NCI-H2029 (cell line): ENCODE measurements at places on chromosomes 1 and 21.

- no peak for DNase-seq
These were observed 1.7 kb downstream of the PCNX2 start for GRCh38 chr1:233293556-233294446.

- DNase-seq: no peak
These were observed 19.8 kb upstream of the LSS start for GRCh38 chr21:46248422-46248782.

- no peak for DNase-seq
These were observed 17.6 kb downstream of the HTR6 start for GRCh38 chr1:19682257-19682656.

GRCh38 chr1:88680471-88680870 is 3.6 kb upstream of the PKN2 start:
- no peak for DNase-seq

GRCh38 chr1:209741193-209741592 is 14.7 kb upstream of the TRAF3IP3 start:
- DNase-seq: no peak

GRCh38 chr1:118785246-118785645 is 202.9 kb downstream of the TBX15 start:
- peak; percentile 2 for DNase-seq

DNA sequence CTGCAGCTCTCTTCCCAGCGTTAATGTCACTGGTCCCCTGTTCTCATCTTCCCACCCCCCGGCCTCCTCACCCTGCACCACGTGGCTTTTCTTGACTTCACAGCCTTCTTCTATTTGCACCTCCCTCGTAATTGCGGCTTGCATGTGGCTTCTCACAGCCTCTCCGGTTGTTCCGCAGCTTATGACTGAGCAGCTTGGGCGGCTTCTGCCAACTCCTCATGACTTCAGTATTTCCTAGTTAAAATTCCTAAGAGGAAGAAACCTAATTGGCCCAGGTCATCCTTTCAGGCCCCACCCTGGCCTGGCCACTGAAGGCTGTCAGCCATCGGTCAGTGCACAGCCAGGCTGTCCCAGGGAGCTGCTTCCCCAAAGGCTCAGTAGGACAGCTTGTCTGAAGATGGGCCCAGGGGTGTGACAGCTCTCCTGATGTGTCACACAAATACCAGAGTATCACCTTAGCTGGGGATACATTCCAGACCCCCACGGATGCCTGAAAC is 8.6 kb upstream of the RERE start:
- DNase-seq: no peak

- no peak for DNase-seq
These were observed 262.6 kb downstream of the SIPA1L2 start for GRCh38 chr1:232367293-232367692.

- no peak for DNase-seq
These were observed 3.7 kb upstream of the PLOD1 start for GRCh38 chr1:11930571-11931445.

DNA sequence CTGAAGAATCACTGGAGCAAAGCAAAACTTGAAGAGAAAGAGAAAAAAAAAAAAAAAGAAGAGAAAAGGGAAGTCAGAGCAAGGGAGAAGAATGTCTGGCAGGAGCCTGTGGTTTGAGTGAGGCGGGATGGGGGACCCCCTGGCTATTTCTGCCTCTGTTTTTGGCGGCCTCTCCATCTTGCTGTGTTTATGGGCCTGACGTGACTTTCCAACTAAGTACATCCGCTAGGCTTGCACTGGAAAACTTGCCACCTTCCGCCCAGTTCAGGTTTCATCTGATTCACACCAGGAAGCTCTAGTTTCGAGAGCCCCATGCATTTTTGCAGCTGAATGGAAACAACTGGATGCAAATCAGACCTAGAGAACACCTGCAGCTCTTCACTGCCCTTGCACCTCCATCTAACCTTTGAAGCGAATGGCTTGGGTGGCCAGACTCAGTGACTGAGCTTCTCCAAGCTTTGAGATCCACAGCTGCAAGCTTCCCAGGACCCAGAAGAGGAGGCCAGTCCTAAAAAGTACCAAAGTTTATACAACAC is 28.0 kb downstream of the TBX15 start:
- DNase-seq: no peak

DNA sequence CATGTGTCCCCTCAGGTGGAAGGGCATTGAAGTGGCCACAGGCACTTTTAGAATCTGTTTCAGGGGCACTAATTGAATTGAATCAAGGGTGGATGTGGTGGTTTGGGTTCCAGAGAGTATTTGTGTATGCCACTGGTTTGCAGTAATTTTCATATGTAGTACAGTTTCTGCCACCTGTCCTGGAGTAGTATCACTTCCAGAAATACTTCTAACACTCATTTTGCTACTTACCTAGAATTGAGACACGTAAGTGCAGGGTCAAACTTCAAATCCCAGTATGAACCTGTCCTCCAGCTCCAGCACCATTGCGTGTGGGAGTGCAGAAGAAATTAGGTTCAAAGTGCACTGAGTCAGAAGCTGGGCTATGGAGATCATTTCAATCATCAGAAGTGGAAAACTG is 26.8 kb downstream of the RSPH1 start:
- no peak for DNase-seq

DNA sequence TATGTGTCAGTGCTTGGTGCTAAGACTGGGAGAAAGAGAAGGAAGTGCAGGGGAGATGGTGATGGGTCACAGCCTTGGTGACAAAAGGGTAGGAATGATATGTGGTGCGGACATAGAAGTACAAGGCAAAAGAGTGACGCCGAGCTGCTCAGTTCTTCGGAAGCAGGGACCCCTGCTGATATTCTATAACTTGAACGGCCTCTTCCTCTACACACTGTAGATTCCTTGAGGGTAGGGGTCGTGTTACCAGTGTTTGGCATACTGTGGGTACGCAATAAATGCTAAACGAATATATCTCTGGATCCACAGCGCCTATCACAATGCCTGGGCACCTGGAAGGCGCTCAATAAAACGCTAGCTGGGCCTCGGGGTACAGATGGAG is 488 bp downstream of the DBT start:
- DNase-seq: no peak

DNA sequence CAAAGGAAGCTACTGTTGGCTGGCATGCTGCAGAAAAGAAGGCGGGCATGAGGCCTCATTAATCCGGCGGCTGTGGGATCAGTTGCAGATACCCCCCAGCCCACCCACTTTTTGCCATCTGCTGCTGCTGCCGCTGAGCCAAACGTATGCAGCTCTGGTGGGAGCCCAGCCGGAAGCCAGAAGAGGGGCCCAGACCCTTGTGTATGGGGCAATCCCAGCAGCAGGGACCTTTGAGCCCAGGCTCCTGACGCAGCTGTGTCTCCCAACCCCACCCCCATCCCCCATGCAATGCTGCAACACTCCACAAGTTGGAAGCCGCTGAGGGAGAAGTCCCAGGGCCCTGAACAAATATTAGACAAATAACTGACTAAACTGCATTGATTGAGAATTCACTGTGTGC is 106.0 kb downstream of the ELAVL4 start:
- no peak for DNase-seq

- no peak for DNase-seq
These were observed 165.8 kb downstream of the ST6GALNAC3 start for GRCh38 chr1:76240316-76240715.

DNA sequence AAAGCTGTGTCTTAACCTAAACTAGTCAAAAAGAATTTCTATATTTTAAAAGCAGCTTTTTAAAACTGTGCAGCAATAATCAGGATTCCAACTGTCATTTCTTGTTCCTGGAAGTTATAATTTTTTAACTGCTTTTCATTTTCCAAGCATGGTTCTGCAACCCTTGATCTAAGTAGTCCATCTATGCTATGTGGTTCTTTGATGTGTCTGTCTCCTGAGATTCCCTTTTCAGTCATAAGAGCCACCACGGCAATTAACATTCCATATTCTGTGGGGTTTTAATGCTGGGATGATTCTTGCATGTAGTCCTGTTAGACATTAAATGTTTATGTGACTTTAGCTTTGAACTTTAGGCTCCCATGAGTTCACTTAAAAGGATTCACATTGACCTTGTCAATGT is 220.4 kb downstream of the TPR start:
- DNase-seq: no peak

GRCh38 chr1:116834595-116834994 is 75.1 kb upstream of the PTGFRN start:
- DNase-seq: no peak

- no peak for DNase-seq
These were observed 111.2 kb upstream of the KIF26B start for GRCh38 chr1:245043611-245043940.

- no peak for DNase-seq
These were observed 58.3 kb upstream of the FASLG start for GRCh38 chr1:172600615-172601014.

DNA sequence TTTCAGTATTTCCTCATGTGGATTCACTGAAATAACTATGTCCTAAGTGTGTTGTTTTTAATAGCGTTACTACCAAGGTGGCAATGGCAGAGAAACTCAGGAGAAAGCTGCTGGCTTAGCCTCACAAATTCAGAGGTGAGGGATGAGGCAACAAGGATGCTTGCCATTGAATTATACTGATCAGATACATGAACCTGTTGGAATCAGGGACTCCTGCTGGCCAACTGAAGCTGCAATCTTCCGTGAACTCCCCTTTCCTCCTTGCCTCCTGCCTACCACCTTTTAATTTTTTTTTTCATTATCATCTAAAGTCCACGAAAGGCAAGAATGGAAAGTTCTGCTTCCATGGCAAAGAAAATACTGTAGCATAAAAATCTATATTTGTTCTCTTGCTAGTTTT is 254.7 kb downstream of the NFIA start:
- DNase-seq: no peak
